ENCODE measurements at places on chromosomes 3 and 15. TPM values are rescaled to one million over a fixed set of nuclear protein-coding genes. Genes with fewer than 3 reads are reported as not detected.

The PEX11A gene
- total RNA-seq, result 39.5 TPM

GRCh38 chr3:84978843-84979242 is 20.1 kb downstream of the CADM2 start:
- H3K36me3 ChIP-seq, result no peaks in the 10 kb centered on the region
- H3K27me3 ChIP-seq, result no peaks in the 10 kb centered on the region
- H3K27ac ChIP-seq, result no peak overlapping the region

GRCh38 chr3:76917436-76917835 is 122.5 kb upstream of the ROBO2 start:
- H3K4me3 ChIP-seq, result no peak overlapping the region
- H3K36me3 ChIP-seq, result no peaks in the 10 kb centered on the region
- DNase-seq, result no peak

- no peak for DNase-seq
- H3K4me1 ChIP-seq, result no peaks in the 10 kb centered on the region
- H3K27ac ChIP-seq, result no peak overlapping the region
- H3K36me3 ChIP-seq, result no peaks in the 10 kb centered on the region
- H3K4me3 ChIP-seq, result no peak overlapping the region
Observed at GRCh38 chr15:83746231-83746630, 92.3 kb downstream of the ADAMTSL3 start.

GRCh38 chr3:133089906-133090485 is 51.8 kb downstream of the TMEM108 start:
- no peak for DNase-seq
- H3K4me3 ChIP-seq, result no peak overlapping the region
- H3K27ac ChIP-seq, result no peak overlapping the region
- no peaks in the 10 kb centered on the region for H3K36me3 ChIP-seq

DNA sequence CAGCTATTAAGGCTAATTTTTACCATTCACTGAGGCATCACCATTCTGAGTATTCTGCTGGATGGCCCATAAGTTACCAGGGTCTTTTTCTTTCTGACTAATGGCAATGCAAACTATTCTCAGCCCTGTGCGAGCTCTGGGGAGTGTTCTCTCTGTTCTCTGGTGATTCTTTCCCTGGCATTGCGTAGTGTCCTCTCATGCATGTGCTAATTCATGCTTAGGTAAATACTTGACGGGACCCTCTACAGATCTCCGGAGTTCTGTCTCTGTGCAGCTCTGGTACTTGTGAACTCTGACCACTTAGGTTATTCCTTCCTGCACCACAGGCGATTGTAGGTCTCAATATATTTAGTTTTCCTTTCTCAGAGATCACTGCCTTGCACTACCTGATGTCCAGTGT is 34.8 kb downstream of the UBE2E1 start:
- no peaks in the 10 kb centered on the region for H3K27me3 ChIP-seq
- H3K4me1 ChIP-seq, result peaks cover 33% of the 10 kb centered on the region
- no peaks in the 10 kb centered on the region for H3K36me3 ChIP-seq
- no peak overlapping the region for H3K4me3 ChIP-seq
- DNase-seq, result peak; percentile 15

DNA sequence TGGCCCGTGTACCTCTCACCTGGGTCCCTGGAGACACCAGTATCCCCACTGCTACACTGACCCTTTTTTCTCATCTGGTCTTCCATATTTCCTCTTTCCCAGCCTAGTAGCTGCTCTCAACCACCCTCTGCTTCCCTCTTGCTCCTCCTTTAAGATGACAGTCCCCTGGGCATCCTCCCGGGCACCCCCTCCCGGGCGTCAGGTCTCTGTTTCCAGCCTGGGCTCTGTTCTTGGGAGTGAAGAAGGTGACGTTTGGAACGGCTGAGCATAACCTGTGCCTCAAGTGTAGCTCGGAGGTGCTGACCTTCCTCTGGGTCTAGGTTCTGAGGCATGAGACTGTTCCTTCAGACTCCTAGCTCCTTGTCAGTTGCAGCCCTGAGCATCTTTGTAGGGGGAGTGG is 101.2 kb downstream of the VGLL4 start:
- H3K4me3 ChIP-seq, result no peak overlapping the region
- DNase-seq, result no peak
- no peaks in the 10 kb centered on the region for H3K27me3 ChIP-seq
- H3K27ac ChIP-seq, result no peak overlapping the region

GRCh38 chr3:115646027-115646690 is 22.8 kb downstream of the GAP43 start:
- H3K36me3 ChIP-seq, result no peaks in the 10 kb centered on the region
- no peak overlapping the region for H3K4me3 ChIP-seq
- no peak for DNase-seq
- no peaks in the 10 kb centered on the region for H3K4me1 ChIP-seq

All from thyroid gland (tissue), 4 donors.